NCI-H1092 (cell line): ENCODE measurements at places on chromosomes 16 and 17.

DNA sequence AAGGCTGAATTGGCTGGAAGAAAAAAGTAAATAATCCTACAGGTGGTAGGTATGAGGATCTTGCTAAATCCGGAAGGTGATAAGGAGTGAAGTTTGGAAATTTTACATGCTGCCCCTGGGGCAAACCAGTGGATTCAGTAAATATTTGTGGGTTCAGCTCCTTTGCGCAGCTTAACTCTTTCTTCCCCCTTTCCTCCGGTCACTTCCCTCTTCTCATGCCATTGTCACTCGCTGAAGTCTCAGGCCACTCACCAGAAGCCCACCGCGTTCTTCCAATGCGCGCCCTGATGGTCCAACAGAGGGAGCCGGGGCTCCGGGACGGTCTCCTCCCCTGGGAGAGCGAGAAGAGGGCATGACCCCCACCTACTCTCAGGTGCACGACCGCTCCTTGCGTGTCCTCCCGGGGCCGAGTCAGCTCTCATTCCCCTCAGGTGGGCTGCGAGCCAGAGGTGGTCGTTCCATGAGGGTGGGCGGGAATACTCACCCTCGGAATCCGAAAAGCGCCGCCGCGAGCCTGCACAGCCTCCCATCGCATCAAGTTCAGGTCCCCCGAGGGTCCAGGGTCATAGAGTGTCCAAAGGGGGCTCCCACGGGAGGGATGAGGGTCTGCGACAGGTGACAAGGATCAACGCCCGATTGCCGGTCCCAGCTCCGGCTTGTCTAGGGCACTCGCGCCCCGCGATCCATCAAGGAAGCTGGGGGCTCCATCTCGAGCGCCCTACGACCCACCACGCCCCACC lies 474 bp downstream of the CLN3 start:
- DNase-seq: no peak

- DNase-seq: no peak
Measured at GRCh38 chr16:1581804-1582203, 30.1 kb downstream of the IFT140 start.

DNA sequence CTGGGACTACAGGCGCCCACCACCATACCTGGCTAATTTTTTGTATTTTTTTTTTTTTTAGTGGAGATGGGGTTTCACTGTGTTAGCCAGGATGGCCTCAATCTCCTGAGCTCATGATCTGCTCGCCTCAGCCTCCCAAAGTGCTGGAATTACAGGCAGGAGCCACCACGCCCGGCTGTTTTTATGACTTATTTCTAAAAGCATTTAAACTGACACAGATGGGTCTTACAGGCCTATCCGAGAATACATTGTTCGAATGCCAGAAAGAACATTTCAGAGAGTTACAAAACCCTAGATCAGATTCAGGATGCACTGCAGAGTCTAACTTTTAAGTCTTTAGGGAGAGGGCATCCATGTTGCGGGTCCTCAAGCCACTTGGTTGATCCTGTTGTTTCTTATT lies 234.7 kb upstream of the MAF start:
- DNase-seq: no peak

GRCh38 chr17:6700948-6701307 lies 12.2 kb downstream of the SLC13A5 start:
- no peak for DNase-seq

DNA sequence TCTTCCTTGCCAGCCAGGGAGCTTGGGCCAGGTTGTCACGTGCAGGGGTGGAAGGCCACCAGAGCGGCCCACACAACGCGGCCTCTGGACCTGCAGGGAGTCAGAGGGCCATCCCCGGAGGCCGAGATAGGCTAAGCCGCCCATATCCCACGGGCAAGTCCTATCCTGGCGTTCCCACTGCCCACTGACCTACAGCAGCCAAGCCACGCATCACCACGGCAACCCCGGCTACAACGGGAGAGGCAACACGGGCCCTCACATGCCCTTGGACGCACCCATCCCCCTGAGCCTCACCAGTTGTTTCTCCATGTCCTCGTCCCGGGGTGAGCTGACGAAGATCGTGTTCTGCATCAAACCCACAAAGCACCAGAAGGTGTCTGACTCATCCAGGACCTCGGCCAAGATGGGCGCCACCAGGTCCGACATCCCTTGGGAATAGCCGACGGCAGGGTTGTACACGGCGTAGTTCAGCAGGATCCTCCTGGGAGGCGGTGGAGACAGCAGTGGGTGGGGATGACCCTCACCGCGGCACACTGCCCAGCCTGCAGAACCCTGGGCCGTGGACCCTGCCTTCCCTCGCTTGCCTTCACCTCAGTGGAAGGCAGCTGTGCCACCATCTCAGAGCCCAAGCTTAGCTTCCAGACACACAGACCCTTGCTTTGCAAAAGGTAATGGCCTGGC lies 88.2 kb downstream of the TBC1D16 start:
- no peak for DNase-seq

- no peak for DNase-seq
Measured at GRCh38 chr17:45380046-45380765, 52.5 kb downstream of the ARHGAP27 start.

DNA sequence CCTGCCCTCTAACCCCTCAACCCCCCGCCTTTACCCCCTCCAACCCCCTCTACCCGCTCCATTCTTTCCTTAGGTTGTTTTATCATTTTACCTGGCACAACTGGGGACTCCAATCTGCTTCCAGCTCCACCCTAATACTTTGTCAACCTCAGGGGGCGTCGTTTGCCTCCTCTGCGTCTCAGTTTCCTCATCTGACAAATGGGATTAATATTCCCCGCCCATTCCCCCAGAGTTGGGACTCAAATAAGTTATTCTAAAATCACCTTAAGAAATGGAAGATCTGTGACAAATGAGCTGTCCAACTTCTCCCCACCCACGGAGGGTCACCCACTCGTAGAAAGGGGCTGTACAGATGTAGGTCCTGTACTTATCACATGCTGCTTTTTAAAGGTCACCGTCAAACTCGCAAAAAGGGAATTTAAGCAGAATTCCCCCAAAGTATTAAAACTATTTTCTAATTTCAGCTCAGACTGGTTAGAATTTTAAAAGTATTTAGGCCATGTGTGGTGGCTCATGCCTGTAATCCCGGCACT lies 40.6 kb upstream of the CPNE2 start:
- DNase-seq: no peak

GRCh38 chr17:2853283-2854142 lies 57.3 kb downstream of the RAP1GAP2 start:
- DNase-seq: no peak

DNA sequence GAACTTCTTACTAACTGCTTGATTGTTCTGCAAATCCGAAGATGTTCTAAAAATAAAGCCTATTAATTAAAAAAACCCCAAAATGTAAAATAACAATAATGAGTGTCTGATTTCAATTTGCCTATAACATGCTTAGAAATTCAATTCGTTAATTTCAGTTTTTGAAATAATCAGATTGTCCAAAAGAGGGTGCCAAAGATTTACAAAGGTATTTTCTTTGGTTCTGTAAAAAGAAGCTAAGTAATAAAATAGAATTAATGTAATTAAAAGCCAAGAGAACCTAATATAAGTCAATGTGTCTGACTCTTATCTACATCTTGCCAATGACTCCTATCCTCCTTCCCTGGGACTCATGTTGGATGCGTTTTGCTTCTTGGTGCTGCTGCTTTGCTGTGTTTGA lies 75.0 kb upstream of the CPHXL start:
- DNase-seq: no peak

DNA sequence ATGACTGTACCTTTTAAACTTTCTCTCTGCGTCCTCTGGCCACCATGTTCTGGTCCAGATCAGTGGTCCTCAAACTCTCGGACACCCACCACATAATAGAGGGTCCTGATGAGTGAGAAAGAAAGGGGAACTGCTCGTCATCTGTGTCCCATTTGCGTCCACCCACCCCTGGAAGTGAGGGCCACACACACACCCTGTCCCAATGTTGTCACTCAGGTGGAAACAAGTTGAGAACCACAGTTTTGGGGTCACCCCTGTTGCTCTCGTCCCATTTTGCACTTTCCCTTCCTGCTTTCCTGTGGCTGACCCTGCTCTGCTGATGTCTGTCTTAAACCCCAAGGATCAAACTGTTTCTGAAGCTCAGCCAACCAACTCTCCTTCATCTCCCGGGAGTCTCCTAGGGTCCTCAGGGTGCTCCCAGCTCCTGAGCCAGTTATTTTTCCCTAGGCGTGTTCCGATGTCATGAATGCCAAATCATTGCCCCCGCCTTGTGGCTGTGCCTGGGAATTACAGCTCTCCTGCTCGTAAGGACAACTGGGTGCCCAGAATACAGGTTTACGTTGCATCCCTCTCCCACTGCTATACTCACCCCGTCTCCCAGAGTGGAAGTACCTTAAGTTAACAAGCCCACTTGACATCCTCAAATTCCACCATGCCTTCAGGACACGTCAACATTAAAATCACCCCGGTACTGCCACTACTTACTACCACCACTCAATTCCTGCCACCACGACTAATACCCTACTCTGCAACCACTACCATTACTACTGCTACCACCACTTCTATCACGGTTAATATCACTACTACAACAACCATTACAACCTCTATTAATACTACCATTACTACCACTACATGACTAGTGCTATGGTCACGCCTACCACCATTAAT lies 26.0 kb upstream of the HNF1B start:
- no peak for DNase-seq

GRCh38 chr17:7029659-7030058 lies 6.2 kb upstream of the SLC16A13 start:
- no peak for DNase-seq

GRCh38 chr17:36506249-36506826 lies 19.9 kb downstream of the ZNHIT3 start:
- DNase-seq: no peak

DNA sequence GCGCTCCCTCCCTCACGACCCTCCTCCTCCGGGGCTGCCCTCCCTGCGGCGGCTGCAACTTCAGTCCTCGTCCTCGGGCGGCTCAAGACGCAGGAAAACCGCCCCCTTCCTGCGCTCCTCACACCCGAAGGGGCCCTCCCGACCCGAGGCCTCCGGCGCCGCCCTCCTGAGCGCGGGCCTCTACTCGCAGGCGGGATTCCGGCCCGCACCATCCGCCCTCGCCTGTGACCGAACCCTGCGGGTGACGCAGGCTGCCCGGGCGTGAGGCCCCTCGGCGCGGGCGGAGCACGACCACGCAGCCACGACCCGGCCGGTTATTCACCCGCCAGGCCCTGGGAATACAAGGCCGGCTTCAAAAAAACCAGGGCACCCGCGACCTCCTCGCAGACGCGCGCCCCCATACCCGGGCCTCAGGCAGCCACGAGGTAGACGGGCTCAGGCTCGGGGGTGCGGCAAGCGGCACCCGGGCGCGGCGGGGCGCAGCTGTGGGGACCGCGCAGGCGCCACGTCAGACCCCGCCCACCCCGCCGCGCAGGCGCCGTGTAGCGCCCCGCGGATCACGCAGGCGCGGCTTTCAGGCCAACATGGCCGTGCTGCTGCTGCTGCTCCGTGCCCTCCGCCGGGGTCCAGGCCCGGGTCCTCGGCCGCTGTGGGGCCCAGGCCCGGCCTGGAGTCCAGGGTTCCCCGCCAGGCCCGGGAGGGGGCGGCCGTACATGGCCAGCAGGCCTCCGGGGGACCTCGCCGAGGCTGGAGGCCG lies at the start of gene SPG7:
SPG7 (plus strand) TSS at position 570 of the 757 bp plus-strand sequence; CDS start at position 585, 15 bp downstream.
- DNase-seq: peak; percentile 76

DNA sequence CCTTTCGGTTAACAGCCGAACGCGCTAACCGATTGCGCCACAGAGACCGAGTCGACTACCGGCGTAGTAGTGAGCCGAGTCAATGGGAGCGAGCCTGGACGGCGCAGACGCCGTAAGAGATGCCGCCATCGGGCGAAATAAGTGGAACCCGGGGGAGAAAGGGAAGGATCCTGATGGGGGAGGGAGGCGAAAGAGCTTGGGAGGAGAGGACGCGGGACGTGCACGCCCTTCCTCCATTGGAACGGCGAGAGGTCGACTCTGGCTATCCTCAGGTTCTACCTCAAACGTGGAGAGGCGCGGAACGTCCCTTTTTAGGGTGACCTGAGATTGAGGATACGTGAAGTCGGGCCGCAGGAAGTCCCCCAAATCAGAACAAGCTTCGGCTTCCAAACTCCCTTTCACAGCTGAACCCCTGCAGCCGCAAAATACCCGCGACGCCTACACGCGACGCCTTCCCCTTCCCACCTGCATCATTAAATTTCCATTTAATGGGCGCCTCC lies 683 bp upstream of the PSMB3 start:
- peak; percentile 82 for DNase-seq

DNA sequence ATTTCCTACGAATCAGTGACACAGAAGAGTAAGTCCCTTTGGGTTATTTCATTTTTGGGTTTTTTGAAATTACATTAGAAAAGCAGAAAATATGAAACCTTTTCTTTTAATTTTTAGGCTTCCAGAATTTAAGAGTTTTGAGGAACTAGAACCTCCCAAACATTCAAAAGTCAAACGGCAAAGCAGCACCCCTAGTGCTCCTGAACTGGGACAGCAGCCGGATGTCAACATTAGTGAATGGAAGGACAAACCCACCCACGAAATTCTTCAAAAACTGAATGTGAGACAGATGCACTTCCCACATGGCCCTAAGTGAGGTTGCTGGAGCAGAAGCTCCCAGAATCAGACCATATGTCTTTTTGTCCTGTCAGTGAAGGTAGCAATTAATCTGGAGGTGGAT lies 199.4 kb downstream of the PHKB start:
- no peak for DNase-seq

DNA sequence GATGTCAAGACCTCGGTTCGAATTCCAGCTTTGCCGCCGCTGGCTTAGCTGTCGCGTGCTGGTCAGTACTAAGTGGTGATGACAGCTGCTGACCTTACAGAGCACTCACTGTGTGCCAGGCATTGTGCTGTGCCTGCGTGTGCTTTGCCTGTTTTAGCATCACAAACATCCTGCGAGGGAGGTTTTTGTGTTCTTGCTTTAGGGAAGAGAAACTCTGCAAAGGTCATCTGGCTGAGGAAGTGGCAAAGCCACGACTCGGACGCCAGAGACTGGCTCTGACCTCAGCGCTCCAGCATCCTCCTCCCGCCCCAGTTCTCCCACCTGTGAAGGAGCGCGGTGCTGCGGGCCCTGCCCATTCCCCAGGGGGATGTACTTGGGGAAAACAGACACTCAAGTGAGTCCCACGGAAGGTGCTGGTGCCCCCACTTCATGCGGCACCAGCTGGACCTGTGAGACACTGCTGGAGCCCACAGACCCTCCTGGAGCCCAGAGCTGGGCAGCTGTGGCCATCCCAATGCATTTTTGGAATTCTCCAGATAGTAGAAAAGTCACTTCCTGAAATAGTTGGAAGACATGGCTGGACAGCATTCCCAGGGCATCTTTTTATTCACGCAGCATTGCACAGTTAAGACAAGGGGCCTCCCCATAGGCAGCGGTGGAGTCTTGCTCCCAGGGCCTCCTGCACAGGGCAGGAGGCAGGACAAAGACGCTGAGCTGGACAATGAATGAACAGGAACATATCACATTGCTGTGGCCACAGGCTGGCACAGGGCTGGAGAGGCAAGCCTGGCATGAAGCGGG lies 20.0 kb upstream of the HERPUD1 start:
- DNase-seq: no peak
